Mesangial cell (primary cell): ENCODE measurements at places on chromosomes 6 and 20. TPM values are rescaled to one million over a fixed set of nuclear protein-coding genes. Genes with fewer than 3 reads are reported as not detected.

Gene ARMC2
- 0.81 and 1.6 TPM in 2 replicates for total RNA-seq

Gene DLGAP4
- 53.4 and 82.0 TPM in 2 replicates for total RNA-seq

Gene DDX27
- 22.6 and 24.3 TPM in 2 replicates for total RNA-seq

Gene DEFB129
- not detected in 2 replicates for total RNA-seq

Gene DNMT3B
- total RNA-seq = 10.8 and 18.7 TPM in 2 replicates

Gene KCNQ2
- total RNA-seq = not detected in 2 replicates

Gene CUL7
- 22.3 and 55.4 TPM in 2 replicates for total RNA-seq

Gene SLC2A10
- total RNA-seq = 11.6 and 18.4 TPM in 2 replicates

Gene WFDC12
- total RNA-seq = not detected in 2 replicates

Gene ZBTB46
- 1.8 and 5.6 TPM in 2 replicates for total RNA-seq

Gene BMP5
- total RNA-seq = 0.16 and 0.25 TPM in 2 replicates
